ENCODE measurements at places on chromosomes 1 and 21.
A peak's percentile ranks its signal among the peaks of the same experiment; 100 is the strongest.

DNA sequence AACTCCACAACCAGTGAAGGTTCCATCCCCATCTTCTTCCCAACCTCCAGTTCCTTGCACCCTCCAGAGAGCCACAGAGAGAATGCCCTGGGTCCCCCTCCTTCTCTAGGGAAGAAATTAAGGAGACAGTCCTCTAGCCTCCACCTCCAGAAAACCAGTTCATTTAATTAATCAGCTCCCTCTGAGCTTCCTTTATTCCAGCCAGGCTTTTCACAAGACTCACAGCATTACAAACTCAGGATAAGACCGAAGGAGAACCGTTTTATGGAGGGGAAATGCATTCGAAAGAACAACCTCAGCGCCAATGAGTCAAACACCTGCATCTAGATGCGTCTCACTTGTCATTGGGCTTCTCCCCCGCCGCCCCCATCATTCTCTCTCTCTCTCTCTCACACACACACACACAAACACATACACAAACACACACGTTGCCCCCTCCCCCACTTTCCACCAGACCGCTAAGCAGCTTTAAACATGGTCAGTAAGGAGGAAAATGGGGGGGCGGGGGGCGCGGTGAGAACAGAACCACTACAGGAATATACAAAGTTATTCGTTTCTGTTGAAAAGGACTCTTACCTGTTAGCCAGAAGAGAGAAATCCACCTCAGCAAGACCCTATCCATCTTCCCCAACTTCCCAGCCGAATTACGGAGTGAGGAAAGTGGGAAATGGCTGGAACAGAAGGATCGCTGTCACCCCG is 544 bp downstream of the ILDR2 start:
- DNase-seq, result no peak

DNA sequence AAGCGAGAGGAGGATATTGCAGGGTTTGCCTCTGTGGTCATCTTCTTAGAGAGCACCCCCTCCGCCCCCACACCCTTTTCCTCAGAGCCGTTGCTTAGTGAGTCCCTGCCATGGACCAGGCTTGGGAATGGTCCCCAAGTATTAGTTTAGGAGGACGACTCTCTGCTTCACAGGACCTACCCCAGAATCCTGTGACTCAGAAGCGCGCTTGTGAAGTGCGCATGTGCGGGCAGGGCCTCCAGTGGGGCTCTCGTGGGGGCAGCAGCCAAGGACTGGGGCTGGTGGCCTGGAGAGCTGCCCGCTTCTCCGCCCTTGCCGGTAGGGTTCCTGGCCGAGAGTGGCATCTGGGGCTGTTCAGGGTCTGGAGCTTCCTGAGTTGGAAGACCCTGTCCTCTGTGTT is 37.3 kb upstream of the HMGN1 start:
- DNase-seq, result no peak

DNA sequence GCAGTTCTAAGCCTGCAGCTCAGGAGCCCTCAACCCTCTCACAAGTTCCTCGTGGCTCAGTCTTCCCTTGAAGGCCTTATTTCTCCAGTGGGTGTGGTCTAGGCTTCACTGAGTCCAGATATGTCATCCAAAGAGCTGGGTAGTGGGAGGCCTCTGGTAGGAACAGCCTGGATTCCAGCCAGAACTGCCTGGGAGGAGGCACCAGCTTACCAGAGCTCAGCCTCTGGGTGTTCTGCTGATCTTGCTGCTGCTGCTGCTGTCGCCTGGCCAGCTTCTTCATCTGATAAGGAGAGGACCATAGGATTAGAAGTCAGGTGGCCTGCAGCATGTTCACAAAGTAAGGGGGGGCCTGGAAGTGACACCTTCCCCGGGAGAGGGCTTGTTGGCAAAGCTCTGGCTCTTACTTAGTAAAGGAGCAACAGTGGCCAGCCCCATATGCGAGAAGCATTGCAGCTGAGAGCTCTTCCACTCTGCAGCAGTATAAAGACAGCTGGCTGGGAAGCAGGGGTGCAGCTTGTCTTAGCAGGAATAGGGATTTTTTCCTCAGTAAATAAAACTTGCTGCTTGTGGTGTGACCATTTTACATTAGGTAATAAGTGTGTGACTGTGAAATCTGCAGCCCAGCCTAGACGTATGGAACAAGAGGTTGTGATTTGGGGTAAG is 148.5 kb downstream of the LMX1A start:
- DNase-seq, result no peak

GRCh38 chr1:42176902-42177519 is 12.5 kb upstream of the GUCA2A start:
- DNase-seq, result no peak

DNA sequence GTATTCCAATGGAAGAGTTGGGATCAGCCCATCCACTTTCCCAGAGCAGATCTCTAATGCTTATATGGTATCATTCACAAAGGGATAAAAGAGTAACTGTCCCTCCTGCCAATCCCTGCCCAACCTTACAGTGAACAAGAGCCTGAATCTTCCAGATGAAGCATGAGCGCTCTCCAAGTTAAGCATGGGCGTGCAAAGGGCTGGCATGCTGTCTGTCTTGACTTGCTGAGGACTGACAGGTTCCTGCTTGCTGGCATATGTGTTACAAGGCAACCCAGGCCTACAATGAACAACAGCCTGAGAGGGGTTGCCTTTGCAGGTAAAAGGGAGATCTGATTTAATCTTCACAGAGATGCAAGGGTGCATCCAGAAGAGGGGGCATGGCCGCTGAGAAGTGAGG is 155.6 kb upstream of the SOD1 start:
- DNase-seq, result no peak

DNA sequence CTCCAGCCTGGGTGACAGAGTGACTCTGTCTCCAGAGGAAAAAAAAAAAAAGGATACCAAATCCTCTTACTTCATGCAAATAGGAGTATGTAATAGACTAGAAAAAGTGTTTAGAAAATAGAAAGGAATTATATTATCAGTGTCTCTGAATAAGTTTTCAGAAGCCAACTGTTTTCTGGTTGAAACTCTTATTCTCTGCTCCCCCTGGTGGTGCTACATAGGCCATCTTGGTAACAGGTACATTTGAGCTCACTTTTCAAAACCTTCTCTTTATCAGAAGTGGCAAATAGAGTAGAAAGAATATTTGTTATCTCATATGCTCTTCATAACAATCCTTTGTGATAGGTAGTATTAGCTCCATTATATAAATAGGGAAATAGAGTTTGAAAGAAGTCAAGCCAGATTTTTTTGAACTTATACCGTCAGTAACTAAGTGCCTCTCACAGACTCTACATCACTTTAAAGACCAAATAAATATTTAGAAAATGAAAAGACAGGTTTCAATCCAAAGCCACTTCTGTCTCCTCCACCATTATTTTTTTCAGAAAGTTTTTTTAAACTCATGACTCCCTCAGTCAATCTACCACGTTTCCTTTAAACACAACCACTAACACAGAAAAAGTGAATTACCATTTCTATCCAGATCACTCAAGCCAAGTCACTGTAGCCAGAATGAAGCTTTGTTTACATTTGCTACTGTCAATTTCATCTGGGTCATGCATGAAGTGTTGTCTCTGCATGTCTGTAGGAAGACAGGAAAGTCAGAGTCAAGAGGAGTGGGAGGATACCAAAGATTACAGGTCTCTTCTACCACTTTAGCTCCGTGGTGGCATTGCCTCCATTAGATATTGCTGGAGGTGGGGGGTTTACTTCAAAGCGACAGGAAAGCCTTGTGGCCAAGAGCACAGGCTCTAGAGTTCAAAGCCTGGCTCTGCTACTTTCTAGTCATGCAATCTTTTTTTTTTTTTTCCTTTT is 45.6 kb downstream of the IL23R start:
- no peak for DNase-seq

- DNase-seq, result no peak
These were observed 39.4 kb upstream of the FAM131C start for GRCh38 chr1:16112596-16113555.

DNA sequence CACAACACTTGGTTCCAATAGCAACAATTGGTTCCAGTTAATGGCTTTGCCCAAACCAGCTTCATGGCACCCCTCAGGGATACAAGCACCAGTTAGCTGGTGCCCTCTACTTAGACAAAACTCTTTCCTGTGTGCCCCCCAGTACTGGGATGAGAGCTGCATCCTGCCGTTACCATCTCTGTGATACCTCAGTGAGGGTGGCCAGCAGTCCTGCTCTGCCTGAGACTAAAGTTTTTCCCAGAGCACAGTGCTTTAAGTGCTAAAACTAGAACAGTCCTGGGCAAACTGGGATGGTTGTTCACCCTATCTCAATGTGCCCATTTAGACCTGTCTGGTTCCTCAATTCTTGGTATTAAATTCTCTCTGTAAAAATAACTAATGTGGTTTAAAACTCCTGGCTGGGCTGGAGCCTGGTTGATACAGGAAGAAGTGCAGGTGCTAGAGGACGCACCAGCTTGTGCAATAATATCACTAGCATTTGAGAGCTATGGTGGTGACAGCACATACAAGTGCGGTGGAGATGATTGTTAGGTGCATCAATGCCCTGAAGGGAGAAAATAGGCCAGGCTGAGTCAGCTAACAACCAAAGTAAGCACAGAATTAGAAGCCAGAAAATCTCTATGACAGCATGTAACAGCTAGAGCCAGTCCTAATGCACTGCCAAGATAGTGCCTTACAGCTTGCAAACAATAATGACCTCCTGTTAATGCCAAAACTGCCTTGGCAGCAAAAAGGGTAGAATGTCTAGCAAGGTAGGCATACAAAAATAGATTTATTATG is 179.8 kb upstream of the GALNT2 start:
- DNase-seq, result no peak

DNA sequence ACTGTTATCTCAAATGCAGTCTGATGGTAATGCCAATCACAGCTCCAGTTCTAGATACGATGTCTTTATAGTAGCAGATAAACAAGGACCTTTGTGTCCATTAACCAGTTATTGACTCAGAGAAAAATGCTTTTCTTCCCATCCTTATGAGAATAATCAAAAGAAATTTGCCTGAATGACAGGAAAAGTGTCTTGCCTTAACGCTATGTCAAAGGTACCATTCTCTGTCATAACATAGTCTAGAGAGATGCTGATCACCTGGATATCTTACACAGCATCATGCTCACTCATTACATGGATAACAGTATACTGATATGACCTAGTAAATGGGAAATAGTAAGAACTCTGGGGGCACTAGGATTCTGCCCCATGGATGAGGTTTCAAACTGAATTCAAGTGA is 151.7 kb upstream of the NEGR1 start:
- DNase-seq, result no peak

- DNase-seq, result no peak
These were observed 3.3 kb downstream of the CHRM3 start for GRCh38 chr1:239389703-239390102.

DNA sequence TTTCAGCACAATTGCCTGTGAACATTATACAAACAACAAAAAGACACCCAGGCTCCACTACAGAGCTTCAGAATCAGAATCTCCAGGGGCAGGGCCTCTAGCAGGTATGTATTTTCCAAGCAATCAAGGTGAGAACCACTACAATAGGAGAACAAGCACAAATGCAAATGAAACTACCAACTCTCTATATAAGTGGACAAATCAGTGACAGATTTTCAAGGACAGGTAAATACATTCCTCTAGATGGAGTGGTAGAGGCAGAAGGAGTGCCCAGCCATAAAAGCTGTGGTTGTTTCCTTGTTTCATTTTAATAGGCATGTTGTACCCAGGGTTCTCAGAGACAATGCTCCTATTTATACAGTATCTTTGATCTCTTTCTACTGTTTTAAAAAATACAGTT is 20.1 kb upstream of the CCDC17 start:
- DNase-seq, result no peak

DNA sequence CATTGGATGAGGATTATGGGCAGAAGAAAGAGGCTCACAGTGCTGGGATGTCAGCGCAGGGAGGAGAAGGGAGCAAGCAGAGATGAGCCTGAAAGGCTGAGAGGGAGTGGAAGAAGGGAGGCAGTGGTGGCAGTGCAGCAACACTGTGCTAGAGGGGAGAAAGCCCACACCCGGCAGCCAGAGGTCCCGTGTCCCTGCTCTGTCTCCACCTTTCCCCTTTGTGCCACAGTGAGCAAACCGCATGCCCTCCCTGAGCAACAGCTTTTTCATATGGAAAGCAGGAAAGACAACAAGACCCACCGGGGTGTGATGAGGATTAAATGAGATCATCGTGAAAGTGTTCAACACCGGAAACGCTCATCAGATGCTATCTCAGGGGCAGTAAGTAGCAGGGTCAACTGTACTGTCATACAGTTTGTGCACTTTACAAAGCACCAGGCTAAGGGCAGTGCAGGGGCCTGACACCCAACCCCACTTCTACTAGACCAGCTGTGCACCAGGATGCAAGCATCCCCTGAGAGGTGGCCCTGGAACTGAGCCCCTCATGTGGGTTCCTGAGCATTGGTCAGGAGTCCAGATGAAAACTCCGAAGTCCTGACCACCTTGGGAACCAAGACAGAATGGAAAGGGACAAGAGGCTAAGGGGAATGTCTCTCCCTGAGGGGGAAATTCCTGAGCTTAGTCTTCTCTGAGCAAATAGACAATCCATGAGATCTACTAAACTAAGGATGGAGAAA is 9.1 kb downstream of the NHLH1 start:
- DNase-seq, result no peak

GRCh38 chr1:9615316-9616063 is 26.8 kb downstream of the TMEM201 start:
- peak; percentile 24 for DNase-seq

- no peak for DNase-seq
These were observed 4.5 kb downstream of the ADPRS start for GRCh38 chr1:36093226-36093625.

DNA sequence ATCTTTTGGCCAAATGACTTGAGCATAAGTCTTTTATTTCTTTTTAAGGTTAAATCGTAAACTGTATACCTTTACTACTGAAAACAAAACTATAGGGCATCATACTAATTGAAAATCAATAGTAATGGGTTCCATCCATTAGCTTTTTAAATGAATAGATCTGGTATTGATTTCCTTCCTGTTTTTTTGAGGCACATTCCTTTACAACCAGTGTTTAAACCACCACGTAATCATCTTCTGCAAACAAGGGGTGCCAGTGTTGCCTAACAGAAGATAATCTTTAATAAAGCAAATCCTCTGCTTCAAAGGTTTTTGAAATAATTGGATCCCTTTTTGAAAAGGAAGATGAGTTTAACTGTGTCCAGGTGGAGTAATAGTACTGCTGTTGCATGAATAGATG is 48.7 kb upstream of the ANGPTL1 start:
- no peak for DNase-seq

- no peak for DNase-seq
These were observed 94.7 kb downstream of the TSEN15 start for GRCh38 chr1:184146202-184146601.

DNA sequence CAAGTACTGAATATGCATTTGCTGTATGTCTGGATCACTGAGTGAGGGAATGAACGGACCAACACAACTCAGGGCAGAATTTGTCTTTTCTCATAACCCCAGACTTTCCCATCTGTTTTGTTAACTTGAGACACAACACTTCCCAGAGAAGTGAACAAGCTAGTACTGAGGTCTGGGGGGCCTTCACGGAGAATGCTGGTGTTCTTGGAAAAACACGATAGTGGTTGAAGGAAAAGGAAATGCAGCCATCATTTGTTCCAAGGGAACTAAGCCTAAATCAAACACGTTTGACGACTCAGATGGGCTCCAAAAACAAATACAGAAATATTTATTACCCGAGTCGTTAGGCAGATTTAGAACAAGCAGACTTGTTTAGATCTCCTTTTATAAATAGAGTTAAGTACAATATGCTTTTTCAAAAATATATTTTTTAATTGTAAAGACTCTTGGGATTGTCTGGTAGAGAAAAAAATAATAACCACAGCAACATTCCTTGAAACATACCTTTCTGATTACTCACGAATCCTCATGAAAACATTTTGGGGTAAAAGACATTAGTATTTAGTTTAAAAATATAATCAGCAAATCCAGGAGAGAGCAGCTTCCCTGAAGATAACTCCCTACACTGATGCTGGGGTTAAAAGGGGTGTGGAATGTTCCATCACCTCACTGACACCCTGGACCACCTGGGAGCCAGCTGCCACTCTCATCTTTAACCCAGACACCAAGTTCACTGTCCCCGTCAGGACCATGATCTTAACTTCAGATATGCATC is 427.7 kb upstream of the RUNX1 start:
- DNase-seq, result no peak

Data from stimulated activated CD4-positive, alpha-beta T cell treated with anti-CD3 and anti-CD28 coated beads, Interleukin-15, amount 100 ng/mL, for 1 hour (primary cell).